Stimulated activated CD8-positive, alpha-beta memory T cell treated with anti-CD3 and anti-CD28 coated beads, Interleukin-2, amount 100 ng/mL, for 1 hour (primary cell): ENCODE measurements at places on chromosomes 7 and 10.

- DNase-seq, result no peak
These were observed 130.0 kb downstream of the THSD7A start for GRCh38 chr7:11701829-11702560.

GRCh38 chr7:75743455-75743859, 4.7 kb upstream of the HIP1 start:
- no peak for DNase-seq

- no peak for DNase-seq
These were observed 205.6 kb upstream of the PRSS58 start for GRCh38 chr7:142463401-142463850.

GRCh38 chr10:101575091-101575490, 13.0 kb downstream of the POLL start:
- no peak for DNase-seq

GRCh38 chr10:36531621-36532020, 593.8 kb upstream of the ANKRD30A start:
- no peak for DNase-seq

DNA sequence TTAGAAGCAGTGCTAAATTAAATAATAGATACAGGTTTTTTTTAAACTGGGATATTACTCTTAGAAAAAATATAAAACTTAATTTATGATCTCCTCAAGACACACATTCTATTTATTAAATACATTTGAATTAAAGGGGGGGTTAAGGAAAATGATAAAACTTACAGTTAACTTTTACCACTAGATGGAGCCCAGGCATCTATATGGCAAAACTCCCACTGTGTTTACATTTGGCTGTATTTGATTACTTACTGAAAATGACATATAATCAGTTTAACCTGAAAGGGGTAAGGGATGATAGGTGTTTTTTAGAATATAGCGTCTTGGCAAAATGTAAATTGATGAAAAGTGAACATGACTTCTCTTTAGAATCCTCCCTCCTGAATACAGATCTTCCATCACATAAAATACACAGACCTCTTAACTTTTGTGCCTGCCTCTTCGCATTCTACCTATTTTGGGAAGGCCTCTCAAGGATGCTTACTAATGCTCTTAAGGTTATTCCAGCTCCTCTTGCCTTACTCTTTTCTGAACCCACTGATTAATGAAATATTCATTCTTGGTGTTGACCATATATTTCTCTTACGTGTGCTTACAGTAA, 235.7 kb downstream of the AGMO start:
- no peak for DNase-seq

GRCh38 chr7:16648551-16648950, 2.6 kb downstream of the BZW2 start:
- no peak for DNase-seq

GRCh38 chr10:80207768-80208370, 2.5 kb upstream of the ANXA11 start:
- DNase-seq, result no peak

DNA sequence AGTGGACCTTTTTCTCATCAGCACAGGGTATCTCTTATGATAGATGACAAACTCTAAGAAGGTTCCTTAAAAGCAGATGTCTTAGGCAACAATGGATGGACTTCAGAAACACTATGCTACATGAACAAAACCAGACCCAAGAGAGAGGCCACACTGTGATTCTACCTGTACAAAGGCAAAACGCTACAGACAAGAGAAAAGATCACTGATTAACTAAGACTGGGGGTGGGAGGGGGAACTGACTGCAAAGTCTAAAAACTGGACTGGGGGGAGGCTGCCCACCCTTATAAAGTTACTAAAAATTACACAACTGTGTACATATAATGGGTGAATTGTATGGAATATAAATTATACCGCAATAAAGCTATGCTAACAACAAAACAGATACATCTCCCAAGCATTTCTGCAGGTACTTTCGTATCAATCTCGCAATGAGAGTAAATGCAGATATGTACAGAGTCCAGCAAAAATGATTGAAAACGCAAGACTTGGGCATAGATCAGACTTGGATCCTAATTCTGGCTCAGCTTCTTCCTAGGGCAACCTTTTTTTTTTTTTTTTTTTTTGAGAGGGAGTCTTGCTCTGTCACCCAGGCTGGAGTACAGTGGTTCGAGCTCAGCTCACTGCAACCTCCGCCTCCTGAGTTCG, 179.7 kb downstream of the FAM107B start:
- DNase-seq, result no peak

GRCh38 chr7:106199813-106200364, 84.9 kb downstream of the NAMPT start:
- no peak for DNase-seq

DNA sequence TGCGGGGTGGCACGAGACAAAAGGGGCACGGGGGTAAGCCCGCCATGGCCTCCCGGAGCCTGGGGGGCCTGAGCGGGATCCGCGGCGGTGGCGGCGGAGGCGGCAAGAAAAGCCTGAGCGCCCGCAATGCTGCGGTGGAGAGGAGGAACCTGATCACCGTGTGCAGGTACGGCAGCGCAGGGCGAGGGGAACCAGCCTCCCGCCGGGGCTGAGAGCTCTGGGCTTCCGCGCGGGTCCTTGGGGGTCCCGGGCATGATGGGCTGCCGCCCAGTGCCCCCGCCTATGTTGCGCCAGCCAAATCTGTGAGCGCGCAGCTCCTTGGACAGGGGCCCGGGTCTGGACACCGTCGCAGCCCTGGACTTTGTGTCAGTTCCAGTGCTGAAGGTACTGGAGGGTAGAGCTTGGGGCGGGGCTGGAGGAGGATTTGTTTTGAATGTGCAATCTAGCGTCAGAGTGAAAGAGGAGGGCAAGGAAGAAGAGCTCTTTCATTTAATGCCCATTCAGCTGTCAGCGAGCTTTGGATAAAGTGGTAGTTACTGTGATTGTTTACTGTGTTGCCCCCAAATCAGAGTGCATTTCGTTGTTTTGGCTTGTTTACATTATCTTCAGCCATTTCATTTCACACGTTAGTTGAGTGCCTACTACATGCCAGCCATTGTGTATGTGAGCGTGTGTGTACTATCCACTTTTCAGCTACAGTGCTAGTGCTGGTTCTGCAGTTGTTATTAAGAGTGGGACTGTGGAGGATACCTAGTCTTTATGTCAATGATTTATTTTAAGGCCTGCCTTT, 777 bp downstream of the RUNDC3B start:
- no peak for DNase-seq

DNA sequence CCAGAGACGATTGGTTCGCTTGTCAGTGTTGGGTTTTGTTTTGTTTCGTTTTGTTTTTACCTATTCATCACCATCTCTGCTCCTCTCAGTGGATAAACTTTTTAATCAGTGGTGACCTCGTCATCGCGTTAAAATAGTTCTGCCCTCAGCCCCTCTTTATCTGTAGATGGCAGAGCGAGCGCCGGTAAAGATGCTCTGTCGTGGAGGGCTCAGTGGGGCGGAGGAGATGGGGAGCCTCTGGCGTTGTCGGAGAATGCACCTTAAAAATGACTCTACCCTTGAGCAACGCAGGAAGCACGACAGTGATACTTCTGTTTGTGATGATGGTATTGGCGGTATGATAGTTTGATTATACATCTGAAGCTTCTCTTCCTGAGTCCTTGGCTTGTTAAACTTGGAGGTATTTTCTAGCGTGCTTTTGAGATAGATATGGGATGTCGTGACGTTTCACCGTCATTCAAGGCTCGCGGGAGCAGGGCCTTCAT, 554 bp downstream of the CSGALNACT2 start:
- DNase-seq, result peak; percentile 30

DNA sequence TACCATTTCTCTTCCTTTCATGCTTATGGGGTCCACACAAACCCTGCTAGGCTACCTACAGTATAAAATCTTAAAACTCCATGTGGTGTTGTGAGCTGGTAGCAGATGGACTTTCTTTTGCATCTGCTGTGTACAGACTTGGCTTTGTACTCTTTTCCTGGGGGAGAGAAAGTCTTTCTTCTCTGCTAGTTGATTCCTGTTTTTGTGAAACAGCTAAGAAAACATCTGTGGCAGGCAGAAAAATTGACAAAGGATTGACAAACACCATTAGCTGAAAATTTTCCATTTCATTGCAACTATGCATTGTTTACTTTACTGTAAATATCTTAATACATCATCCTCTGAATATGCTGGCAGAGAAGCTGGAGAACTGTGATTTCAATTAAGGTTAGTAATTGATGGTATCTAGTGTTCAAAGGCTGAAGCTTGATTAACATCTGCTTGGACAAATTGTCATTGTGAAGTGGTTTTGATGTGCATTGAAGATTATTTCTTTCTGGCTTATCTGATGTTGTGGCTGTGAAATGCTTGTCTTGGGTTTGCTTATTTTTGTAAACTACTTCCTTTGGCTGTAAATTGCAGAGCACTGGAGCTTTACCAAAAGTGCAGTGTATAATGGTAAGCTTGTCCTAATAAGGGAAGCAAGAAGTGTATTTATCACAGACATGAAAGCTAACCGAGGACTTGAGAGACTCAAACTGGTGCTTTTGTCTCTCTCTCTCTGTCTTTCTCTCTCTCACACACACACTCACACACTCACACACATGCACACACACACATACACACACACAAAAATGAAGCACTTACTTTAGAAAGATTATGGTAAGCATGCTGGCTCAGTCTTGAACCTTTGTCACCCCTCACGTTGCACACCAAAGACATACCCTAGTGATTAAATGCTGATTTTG, at the start of gene FOXP2:
Gene FOXP2 (plus strand): TSS at position 660 of the 908 bp plus-strand sequence. CDS start 11,697 bp downstream, outside the sequence.
- no peak for DNase-seq

DNA sequence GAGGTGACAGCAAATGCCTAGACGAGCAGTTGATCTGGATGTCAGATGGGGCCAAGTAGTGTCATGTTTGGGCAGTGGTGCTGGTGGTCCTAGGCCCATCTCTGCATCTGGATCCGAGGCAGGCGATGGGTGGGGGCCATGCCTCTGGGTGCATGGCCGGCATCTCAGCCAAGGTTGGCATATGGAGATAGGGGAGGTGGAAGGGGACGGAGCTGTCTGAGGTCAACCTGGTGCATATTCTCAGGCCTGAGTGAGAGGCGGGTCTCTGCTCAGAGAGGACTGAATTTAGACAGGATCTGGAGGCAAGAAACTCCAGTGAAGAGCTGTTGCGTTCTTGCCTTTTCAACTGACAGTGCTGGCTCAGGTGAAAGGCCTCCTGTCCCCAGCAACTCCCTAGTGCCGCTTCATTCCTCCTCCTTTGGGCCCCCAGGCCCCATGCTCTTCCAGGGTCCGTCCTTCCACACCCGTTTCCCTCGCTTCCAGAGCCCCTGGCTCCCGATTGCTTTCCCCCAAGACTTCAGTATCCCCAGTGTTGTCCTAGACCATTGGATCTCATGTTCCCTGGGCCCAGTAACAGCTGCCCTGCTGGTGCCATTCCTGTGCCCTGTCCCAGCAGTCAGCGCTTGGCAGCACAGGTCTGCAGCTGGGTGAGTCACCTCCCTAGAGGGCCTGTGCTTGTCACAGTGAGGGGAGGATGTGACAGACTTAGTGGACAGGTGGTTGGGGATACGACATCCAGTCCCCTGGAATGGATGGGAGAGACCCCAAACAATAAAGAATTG, 32.6 kb downstream of the GBX1 start:
- DNase-seq, result no peak

DNA sequence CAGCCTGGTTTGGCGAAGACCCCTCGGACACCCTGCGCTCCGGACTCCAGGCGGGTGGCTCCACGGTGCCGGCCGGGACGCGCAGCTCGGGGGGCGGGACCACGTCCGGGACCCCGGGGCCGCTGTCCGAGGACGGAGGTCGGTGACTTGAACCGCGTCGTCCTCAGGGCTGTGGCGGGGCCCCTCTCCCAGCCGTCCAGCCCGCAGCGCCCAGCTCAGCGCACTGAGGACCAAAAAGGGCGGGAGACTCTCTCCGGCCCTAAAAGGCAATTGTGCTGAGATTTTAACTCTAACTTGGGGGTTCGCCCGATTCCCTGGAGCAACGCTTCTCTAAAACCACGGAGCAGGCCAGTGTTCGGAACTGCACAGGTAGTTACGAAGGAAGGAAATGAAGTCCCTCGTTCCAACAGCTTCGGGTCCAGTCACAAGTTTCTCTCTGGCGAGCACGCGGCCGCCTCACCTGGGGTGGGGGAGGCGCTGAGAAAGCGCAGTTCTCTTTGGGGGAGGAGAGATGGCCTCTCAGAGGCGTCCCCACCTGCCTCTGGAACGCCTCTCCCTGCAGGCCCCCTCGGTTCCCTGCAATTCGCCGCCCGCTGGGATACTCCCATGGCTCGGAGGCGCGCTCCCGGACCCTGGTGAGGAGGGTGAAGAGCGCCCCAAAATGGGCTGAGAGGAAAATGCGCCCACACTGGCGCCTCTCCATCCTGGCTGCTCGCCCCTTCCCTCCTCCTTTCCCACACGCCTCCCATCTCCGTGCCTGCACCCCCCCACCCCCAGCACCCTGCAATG, 352.7 kb downstream of the DNAJB6 start:
- DNase-seq, result no peak

- no peak for DNase-seq
These were observed 128.7 kb downstream of the ETV1 start for GRCh38 chr7:13860734-13861133.

DNA sequence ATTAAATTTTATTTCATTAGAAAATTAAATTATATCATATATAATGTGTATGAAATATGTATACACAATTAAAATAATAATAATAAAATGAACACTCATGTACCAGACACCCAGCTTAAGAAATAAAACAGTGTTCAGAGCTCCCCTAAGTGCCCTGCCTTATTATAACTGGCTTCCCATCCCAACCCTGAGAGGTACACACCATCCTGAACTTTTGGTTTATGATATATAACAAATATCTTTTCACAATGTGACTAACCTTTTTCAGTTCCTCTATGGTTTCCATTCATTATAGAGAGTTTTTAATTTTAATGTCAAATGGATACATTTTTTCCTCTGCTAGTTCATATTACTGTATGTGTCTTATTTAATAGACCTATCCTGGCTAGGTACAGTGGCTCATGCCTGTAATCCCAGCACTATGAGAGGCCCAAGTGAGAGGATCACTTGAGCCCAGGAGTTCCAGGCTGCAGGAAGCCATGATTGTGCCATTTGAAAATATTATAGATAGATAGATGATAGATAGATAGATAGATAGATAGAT, 24.0 kb upstream of the STEAP2 start:
- DNase-seq, result no peak

- DNase-seq, result no peak
These were observed 2.8 kb downstream of the RBM17 start for GRCh38 chr10:6091630-6092029.
